ENCODE measurements at places on chromosomes 12 and 14.

DNA sequence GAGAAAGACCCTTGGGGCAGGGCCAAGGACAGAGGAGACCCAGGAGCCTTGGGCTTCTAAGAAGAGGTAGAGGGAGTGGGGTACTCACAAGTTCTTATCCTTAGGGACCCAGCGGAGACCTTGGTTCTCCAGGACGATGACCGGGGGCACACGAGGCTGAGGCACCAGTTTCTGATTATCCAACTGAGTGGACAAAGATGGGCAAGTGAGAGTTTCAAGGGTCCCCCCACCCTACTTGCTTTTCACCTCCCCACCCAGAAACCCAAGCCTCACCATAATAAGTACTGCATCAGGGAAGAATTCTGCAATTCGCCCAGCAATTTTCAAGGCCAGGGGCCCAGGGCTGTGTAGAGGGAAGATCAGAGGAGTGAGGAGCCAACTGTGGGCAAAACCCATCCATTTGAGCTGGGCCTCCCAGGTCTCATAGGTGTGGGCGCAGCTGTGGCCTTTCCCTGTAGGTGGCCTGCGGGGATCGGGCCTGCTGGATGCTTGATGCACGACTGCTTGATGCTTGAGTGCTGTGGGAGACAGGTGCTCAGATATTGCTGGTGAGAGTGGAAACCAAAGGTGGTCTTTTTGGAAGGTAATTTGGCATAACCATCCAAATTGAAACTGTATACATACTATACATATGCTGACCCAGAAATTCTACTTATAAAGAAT is 2.0 kb downstream of the EMC9 start:
- no peak for DNase-seq

- no peak for DNase-seq
These were observed 118.9 kb downstream of the VEZT start for GRCh38 chr12:95336387-95337067.

DNA sequence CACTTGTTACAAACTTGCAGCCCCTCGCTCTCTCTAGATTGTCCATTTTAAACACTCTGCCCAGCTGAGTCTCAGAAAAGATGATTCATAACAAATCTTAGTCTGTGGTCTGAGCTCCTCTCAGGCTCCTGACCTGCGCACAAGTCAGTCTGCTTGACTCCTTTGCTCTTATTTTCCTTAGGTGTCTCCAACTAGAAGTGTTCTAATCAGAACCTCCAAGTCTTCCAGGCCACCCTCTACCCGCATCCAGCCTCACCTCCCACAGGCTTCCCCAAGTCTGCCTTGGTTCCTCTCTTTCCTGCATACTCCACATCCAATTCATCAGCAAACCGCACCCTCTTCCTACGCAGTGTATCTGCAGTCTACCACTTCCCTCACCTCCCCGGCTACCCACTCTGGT is 42.4 kb upstream of the BDKRB2 start:
- DNase-seq, result no peak

DNA sequence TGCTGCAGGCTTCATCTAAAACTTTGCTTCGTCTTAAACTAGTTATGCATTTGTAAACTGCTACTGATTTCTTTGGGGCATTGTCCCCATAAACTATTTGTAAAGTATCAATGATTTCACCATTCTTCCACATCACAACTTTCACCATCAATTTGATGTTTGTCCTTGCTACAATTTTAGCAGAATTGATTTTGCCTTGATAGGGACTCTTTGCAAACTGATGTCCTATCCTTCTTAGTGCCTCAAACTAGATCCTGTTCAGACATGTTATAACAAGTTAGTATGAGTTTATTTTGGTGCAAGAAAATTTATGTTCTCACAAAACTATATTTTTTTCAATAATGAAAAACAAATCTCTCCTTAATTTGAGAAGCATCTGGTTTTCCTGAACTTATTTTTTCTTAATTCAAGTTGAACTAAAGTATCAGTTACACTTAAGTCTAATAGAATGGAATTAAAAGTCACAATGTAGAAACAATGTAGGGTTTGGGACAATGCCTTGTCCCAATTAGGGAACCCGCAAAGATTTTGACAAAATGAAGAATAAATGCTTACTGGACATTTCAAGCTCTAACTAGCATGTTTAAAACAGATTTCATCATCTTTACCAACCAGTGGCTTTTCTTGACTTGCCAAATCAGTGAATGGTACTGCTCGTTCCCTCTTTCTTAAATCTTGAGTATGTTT is 10.1 kb upstream of the ARID4A start:
- DNase-seq, result no peak

DNA sequence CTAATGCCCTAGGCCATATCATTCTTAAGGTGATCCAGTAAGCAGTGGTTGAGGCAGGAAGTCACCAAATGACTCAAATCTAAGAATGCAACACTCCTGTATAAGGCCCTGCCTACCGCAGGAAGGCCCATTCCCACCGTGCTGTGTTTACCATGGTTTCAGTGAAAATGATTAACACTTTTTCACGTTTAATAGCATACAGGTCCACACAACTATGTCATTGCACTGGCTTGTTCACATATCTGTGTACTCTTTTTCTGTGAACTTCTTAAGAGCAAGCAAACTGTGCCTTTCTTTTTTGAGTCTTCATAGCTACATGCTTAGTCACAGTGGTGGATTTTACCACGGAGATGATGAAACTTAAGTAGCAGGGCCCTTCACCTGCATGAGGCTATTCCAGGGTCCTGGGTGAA is 214.9 kb downstream of the CNTN1 start:
- DNase-seq, result no peak

DNA sequence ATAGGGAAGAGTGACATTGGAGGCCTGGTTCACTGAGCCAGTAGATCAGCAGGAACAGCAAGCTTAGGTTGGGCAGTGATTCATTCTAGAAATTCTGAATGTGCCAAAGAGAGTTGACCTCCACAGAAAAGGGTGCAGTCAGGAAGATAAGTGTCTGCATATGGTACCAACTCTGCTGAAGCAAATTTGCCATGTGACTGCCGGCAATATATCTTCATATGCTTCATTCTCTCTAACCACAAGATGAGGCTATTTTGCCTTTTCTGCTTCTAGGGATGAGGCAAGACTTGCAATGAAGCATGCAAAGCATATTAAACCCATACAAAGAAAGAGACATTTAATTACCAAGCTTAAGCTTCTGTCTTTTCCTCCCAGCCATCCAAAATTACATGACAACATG is 13.6 kb downstream of the CCDC198 start:
- no peak for DNase-seq

GRCh38 chr12:93032758-93033157 is 103.7 kb upstream of the EEA1 start:
- no peak for DNase-seq

GRCh38 chr12:48852734-48853688 is 1.0 kb upstream of the DDX23 start:
- DNase-seq, result peak; percentile 83

- DNase-seq, result no peak
These were observed 1004.2 kb downstream of the TMEM121 start for GRCh38 chr14:106530423-106531107.

DNA sequence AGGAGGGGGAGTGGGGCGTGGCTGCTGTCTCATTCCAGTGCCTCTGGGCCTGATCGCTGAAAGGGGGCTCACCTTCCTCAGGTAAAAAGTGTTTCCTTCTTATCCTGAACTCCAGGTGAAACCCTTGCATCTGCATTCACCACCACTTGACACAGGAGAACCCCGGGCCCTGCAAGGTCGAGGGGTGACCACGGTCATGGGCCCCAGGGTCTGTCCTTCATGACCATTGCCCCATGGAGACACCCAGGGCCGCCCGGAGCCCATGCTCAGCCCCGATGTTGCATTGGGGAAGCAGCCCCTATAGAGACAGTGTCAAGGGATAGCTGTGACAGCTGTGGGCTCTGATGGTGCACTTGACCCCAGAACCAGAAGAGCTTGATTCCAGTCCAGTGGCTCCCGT is 34.4 kb upstream of the DYNC1H1 start:
- DNase-seq, result no peak

- DNase-seq, result no peak
These were observed 85.8 kb downstream of the RBM19 start for GRCh38 chr12:113880326-113880725.

DNA sequence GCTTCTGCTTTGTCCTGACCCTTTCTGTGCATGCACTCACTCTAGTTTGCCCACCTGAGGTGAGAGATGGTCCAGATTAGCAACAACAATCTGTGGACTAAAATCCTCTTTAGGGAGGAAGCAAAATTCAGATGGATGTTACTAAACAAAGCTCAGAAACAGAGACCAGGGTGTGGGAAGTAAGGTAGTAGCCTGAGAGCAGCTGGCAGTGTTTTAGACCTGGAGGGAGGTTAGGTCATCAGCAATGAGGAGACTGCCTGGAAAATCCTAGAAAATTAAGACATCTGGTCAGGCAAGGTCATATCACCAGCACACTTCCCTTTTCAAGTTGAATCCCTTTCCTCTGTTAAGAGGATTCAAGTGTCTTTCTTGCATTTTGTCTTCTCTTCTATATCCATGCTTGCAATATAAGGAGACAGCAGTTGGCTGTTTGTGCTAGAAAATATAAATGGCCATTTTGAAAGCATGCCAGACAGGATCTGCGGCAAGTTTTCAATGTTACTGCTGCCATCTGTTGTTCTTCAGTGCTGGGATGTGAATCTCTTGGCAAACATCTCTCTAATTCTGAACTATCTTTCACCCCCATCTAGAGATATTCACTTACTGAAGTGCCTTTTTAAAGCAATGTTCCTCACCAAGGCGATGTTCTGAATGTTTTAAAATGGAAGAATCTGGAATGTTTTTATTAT is 266.4 kb downstream of the NAV3 start:
- DNase-seq, result no peak

DNA sequence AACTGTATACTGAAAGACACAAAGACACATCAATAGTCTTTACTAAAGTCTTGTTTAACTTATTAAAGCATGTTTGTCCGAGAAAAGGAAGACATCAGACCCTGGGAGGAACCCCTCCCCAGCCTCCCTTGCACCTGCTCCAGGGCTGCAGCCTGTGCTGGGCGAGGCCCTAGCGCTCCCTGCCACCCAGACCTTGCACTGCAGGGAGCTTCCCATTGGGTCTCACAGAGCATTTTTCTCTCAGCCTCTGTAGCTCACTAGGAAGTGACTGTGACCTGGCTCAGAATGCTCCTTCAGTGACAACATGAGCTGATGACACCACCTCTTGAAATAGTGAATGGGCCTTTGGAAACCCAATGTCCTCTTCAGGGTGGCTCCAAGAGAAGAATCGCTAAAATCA is 461.2 kb downstream of the TMEM121 start:
- DNase-seq, result no peak

DNA sequence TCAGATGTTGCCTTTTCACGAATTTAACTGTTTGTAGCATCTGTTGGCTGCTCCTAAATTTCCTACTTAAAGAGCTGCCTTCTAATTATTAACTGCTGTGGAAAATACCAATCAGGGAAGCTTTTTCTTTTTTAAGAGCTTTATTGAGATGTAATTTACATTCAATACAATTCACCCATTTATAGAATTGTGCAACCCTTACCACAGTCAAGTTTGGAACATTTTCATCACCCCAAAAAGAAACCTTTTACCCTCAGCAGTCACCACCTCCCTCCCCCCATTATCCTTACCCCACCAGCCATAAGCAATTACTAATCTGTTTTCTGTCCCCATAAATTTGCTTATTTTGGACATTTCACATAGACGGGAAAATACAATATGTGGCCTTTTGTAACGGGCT is 1.4 kb downstream of the PCNX4 start:
- no peak for DNase-seq

GRCh38 chr14:31582286-31582691 is 21.1 kb downstream of the NUBPL start:
- no peak for DNase-seq

DNA sequence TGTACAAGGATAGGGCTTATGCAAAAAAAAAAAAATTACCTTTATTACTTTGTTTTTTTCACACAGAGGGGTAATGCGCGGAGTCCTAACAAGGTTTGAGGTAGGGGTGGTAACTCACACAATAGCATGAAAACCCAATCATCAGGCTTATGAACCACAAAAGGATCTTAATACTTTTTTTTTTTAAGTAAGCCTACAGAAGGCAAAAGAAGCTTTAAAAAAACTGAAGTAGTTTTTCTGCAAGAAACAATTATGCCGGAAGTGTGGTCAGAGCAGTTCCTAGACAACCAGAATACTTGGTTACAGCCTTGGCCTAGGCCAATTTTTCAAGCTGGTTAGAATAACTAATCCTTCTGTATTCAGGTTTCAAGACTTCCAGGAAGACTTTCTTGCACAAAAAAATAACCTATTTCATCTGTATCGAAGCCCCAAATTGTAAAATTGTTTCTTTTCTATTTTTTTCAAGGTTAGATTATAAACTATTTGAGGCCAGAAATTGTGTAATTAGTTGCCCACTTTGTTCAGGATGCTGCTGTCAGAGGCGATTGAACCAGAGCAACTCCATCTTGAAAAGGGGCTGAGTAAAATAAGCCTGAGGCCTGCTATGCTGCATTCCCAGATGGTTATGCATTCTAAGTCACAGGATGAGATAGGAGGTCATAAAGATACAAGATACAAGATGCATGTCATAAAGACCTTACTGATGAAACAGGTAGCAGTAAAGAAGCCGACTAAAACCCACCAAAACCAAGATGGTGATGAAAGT is 1.8 kb upstream of the GNS start:
- no peak for DNase-seq

- no peak for DNase-seq
These were observed 1145.1 kb downstream of the FLRT2 start for GRCh38 chr14:86675059-86675458.

DNA sequence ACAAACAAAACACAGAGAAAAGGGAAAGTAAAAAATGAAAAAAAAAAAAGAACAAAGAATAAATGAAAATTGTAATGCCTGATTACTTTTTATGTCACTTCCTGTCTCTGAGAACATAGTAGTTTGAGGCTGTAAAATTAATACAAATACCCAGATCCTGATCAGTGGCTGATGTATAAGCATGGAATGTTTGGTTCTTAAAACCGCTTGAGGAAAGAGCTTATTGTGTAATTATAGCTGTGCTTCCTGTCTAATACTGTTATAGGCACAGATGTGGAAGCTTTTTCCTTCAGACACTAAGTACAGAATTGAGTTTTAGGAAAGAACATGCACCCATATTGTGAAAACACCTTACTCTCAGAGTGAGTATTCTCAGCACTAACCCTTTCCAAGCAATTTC is 86.9 kb downstream of the AVPR1A start:
- DNase-seq, result no peak

DNA sequence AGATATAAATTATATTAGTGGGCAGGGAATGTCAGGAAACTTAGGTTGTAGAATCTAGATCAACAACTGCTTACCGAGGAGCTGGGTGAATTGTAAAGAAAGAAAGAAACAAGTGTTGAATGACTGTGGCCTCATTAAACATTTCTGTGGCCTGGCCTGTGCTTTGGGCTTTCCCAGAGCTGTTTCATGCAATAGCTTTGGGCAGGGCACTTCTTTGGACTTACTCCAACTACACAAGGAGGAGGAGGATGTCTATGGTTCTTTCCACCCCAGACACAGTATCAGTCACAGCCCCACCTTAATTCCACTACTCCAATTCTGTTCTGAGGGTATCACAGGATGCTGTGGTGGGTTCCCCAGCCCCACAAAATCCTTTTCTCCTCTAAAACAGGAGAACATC is 38.0 kb downstream of the DPF3 start:
- DNase-seq, result no peak

- DNase-seq, result no peak
These were observed 179.0 kb downstream of the TSPAN9 start for GRCh38 chr12:3256103-3256631.
